ENCODE measurements at places on chromosomes 1 and 21. TPM values are rescaled to one million over a fixed set of nuclear protein-coding genes. Genes with fewer than 3 reads are reported as not detected.

- no peak for DNase-seq
Observed at GRCh38 chr21:16605597-16605996, 875.8 kb downstream of the USP25 start.

- no peak for DNase-seq
Observed at GRCh38 chr21:26320596-26320995, 150.0 kb upstream of the APP start.

Gene SH2D1B
- total RNA-seq: not detected

DNA sequence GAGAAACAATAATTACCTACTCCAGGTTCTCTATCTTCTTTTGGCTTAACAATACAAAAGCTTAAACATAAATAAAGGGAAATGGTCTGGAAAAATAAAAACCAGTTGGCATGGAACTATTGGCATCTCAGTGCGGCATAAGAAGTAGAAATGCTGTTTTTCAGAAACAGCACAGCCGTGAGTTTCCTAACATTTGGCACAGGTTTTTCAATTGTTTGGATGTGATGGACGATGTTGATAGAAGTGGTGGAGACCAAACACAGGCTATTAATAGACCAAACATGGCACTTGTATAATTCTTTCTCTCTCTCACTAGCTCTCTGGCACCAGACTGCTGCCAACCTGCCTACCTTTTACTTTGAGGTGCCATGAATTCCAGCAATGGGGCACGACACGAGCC, 36.2 kb downstream of the KCNN3 start:
- DNase-seq: no peak

- no peak for DNase-seq
Observed at GRCh38 chr1:67921725-67922489, 88.6 kb upstream of the GNG12 start.

GRCh38 chr1:164961715-164962114, 394.8 kb downstream of the LMX1A start:
- DNase-seq: no peak

GRCh38 chr1:18682375-18682774, 51.7 kb downstream of the PAX7 start:
- no peak for DNase-seq

- DNase-seq: peak; percentile 76
Observed at GRCh38 chr21:37631319-37632117, 264.9 kb downstream of the DYRK1A start.

GRCh38 chr1:221557013-221557412, 184.9 kb downstream of the DUSP10 start:
- DNase-seq: no peak

GRCh38 chr1:206784471-206784903, 12.2 kb upstream of the IL10 start:
- no peak for DNase-seq

- DNase-seq: no peak
Observed at GRCh38 chr1:6054596-6054995, 8.9 kb downstream of the KCNAB2 start.

DNA sequence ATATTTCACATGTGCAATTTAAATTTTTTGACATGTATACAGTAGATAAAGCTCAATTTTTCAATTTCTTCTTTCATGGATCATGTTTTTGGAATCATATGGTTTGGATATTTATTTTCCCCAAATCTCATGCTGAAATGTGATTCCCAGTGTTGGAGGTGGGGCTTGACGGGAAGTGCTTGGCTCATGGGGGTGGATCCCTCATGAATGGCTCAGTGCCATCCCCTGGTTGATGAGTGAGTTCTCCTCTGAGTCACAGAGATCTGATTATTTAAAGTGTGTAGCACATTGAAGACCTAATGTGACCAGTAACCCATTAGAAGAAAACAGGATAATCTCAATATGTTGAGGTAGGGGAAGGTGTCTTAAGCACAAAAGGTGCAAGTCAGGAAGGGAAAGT, 9.1 kb upstream of the IFI16 start:
- DNase-seq: peak; percentile 48

GRCh38 chr1:27960762-27961645, 1.2 kb downstream of the XKR8 start:
- peak; percentile 18 for DNase-seq

DNA sequence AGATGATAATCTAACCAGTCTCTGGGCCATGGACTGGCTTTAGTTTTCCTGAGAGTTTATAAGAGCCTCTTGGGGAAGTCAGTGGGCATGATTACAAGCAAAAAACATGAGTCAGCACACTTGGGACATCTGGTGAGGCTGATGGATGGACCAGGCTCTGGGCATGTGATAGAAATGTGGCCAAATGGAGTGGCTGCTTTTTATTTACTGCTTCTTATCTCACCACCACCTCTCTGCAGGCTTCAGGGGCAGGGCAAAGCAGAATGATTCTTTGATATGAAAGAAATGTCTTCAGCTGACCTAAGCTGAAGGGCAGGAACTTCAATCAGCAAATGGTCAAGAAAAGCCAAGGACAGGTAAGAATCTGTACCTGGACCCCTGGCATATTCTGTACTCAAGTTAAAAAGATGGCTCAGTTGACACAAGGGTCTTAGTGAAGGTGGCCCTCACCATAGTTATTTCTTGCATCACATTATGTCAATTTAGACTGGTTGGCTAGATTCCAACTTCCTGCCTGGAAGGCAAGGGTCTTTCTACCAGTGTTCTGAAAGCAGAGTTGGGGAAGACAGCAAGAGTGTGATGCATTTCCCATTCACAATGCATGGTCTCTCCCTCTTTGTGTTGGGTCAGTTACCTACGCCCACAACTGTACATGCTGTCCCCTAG, 162.8 kb downstream of the FASLG start:
- DNase-seq: no peak

- DNase-seq: no peak
Observed at GRCh38 chr21:34838956-34839820, 170.4 kb downstream of the CLIC6 start.

GRCh38 chr1:52237430-52237829, 95.5 kb downstream of the ZFYVE9 start:
- DNase-seq: no peak

DNA sequence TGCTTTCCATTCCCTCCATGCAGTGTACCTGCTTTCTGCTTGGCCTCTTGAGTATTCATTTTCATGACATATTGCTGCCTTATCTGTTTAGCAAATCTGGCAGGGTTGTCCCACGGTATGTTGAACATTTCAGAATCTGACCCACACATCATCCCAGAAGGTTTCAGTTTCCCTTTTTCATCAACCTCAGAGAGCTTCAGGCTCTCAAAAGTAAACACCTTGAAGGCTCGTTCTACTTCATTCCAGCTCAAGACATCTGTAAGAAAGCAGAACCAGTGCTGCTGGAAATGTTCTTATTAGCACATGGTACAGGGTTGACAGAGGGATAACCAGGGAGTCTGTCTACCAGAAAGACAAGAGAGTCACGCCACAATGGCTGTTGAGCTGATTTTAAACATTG, 103.6 kb downstream of the SPAG17 start:
- no peak for DNase-seq

- DNase-seq: no peak
Observed at GRCh38 chr1:45843474-45843905, 40.1 kb downstream of the MAST2 start.

DNA sequence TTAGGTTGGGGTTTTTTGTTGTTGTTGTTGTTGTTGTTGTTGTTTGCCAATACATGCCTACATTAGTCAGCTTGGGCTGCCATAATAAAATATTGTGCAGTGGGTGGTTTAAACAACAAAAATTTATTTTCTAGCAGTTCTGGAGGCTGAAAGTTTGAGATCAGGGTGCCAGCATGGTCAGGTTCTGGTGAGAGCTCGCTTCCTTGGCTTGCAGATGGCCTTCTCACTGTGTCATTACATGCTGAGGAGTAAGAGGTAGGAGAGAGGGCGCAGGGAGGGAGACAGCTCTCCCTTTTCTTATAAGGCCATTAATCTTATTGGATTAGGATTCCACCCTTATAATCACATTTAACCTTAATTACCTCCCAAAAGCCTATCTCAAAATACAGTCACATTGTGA, 52.7 kb downstream of the DIRAS3 start:
- no peak for DNase-seq

DNA sequence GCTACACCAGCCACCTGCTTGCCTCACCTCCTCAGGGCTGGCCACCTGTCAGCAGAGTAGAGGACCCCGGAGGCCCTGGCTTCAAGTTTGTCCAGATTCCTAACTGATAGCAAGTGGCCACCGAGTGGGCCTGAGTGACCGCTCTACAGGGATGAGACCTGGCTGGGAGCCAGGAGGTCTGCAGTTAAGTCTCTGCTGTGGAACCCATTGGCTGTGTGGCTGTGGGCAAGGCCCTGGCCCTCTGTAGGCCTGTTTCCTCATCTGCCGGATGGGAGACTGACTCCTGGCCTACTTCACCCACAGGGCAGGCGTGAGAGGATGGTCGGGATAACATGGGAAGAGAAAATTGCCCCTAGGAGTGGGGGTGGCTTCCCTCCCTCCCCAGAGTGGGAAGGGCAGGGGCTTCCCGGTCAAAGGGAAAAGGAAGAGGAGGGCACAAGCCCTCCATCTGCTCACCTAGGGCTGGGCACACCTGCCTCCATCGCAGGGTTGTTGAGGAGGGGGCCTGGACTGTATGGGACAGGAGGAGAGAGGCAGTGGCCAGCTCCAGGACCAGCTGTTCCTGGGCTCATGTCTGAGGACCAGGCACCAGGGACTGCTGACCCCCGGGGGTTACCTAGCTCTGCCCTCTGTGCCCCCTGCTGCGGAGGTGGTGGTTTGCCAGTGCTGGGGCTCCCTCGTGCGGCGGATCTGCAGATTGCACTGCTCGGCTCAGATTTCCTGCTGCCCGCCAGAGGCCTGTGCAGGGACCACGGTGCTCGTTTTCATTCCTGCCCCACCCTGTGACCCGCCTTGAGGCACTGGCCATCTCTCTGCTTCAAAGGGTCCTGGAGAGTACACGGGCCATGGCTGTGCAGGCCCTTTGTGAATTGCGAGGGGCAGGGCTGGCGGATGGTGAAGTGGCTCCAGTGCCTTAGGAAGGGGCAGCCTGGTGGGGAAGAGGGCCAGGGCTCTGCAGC, 9.1 kb upstream of the MTFR1L start:
- DNase-seq: peak; percentile 90

DNA sequence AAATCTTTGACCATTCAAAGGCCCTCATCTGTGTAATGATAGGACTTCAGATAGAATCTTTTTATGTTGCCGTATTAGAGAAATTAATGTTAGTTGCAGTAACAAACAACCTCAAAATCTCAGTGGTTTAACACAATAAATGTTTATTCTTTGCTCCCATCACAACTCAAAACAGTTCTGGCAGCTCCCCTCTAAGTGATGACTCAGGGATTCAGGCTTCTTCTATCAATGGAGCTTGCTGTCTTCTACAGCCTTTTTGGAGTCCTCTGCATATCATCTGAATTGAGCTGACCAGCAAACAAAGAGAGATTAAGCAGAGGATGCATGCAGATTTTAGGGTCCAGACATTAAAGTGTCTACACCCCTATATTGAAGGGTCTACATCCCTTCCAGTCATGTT, 59.1 kb upstream of the RAB3GAP2 start:
- no peak for DNase-seq

GRCh38 chr1:111599781-111600693, 19.6 kb upstream of the RAP1A start:
- no peak for DNase-seq

DNA sequence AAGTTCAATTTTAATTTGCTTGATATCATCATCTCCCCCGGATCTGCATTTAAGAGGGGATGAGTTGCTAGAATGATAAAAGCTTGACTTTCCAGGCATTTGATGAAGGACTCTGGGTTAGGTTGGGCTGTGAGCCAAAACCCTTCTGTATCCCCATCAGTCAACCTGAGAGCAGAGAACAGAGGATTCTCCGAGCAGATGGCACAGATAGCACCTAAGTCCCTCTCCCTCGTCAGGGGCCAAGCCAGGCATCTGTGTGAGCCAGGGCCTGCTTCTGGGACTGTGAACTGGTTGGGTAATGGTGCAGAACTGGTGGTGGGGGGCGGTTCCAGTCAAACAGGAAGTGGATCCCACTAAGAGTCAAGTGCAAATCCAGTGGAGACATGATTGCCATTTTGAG, 205.8 kb downstream of the TNR start:
- no peak for DNase-seq

Gene LRRC71
- not detected for total RNA-seq

Gene TTC34
- total RNA-seq: 0.09 TPM

DNA sequence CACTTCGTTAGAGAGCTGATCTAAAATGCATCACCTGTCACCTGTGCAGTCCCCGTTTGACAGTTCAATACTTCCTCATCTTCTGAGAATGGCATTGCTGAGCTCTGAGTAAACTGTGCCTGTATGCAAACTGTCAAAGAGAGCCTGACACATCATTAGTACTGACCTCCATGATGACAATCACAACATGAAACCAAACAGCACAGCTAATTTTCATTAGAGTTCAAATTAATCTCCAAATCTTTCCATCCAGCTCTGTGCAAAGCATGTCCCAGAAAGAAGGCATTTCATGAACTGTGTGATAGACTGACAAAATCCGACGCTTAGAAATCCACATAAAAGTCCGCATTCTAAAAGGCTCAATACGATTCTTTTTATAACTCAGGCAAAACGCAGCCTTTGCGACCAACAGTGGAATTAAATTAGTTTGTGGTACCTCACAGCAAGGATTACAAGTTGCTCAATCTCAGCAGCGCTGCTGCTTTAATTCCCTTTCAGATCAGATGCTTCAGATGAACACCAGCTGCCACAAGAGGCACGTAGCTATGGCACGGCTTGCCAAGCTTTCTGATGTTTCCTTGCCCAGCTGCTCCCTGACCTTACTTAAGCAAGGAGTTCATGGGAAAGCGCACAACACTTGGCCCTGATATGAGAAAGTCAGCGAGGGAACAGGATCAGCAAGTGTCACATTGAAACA, 765.5 kb upstream of the PRMT6 start:
- no peak for DNase-seq

GRCh38 chr1:153253693-153254092, 5.8 kb upstream of the LORICRIN start:
- DNase-seq: no peak

GRCh38 chr1:88736633-88737248, 52.7 kb downstream of the PKN2 start:
- peak; percentile 25 for DNase-seq

DNA sequence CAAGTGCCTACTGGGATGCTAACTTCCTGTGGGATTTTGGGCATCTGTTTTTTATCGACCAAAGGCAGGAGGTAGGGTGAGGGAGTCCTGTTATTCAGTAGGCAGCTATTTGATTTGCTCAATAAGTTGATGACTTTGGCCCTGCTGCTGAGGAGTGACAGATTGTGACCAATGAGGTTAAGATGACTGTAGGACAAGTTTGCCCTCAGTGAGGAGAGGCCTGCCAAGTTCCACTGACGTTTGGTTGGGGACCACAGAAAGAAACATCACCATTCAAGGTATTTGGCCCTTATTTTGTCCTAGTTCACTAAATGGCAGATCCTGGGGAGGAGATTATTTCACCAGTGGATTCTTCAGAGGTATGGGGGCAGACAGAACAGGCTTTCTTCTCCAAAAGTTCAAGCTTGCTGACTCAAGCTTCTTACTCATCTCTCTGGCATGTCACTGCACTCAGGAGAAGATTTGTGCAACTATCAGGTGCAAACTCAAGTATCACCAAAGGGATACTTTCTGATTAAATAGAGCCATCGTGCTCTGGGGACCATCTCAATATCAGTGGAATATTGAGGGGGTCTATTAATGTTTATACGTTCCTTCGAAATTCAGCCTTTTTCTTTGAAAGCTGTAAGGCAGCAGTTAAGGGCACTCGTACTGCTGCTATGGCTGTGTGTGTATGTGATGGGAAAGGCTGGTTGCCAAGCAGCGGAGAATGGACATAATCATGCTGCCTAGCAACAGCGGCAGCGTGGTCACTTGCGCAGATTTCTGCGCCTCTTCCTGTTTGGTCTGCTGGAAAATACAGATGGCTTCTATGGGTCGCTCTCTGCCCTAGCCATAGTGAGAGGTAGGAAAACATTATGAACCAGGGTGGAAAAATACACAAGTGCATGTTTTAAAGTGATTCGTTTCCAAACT, 78.7 kb downstream of the PBX1 start:
- no peak for DNase-seq

All from neural progenitor cell (in vitro differentiated cells).